Thyroid gland (tissue), 4 donors: ENCODE measurements at places on chromosomes 2 and 18. TPM values are rescaled to one million over a fixed set of nuclear protein-coding genes. Genes with fewer than 3 reads are reported as not detected.

GRCh38 chr2:164593541-164593940, 27.7 kb downstream of the GRB14 start:
- no peak overlapping the region for H3K4me3 ChIP-seq
- H3K27ac ChIP-seq = no peak overlapping the region
- H3K27me3 ChIP-seq = no peaks in the 10 kb centered on the region
- no peaks in the 10 kb centered on the region for H3K36me3 ChIP-seq
- DNase-seq = no peak

DNA sequence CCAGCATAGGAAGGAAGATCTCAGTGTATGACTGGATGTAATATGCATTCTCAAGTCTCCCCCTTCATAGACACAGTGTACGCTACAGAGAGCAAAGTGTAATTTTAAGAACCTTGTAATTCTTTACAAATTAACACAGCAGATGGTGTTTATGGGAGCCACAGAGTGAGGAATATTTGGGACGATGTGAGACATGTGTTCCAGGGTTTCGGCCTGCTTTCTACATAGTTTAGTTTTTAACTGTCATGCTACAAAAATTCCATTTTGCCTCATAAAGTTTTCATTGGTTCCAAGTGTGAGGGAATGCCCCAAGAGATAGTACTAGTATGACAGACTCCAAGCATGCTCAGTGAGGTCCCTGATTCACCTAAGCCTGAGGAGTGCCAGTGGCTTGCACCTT, 76.2 kb upstream of the LRRTM1 start:
- no peak overlapping the region for H3K27ac ChIP-seq
- H3K4me3 ChIP-seq = no peak overlapping the region
- H3K27me3 ChIP-seq = no peaks in the 10 kb centered on the region
- H3K4me1 ChIP-seq = no peaks in the 10 kb centered on the region
- no peak for DNase-seq
- H3K36me3 ChIP-seq = no peaks in the 10 kb centered on the region

DNA sequence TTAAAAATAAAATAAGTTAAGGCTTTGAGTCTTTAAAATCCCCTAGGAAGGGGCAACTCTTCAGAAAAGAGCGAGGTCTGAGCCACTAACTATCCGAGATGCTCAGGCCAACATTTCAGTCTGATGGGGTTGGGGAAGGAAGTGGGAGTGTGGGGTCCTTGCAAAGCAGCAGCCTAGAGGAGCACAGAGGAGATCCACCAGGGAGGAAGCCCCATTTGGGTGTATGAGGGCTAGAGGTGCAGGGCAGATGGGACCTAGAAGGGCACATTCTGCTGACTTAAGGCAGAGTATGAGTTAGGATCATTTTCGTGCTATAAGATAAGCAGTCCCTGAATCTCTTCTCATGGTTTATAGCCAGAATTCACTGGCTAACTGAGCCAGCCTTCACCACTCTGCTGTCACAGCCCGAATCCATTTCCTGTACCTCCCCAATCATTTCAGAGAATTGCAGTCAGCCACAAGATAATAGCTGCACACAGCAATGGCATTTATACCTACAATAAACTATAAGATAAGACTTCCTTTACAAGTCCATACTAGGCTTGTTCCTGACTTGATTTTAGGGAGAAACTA, 37.0 kb downstream of the MRPL30 start:
- no peaks in the 10 kb centered on the region for H3K36me3 ChIP-seq
- H3K4me3 ChIP-seq = no peak overlapping the region
- no peaks in the 10 kb centered on the region for H3K4me1 ChIP-seq
- H3K27me3 ChIP-seq = no peaks in the 10 kb centered on the region
- H3K27ac ChIP-seq = no peak overlapping the region
- no peak for DNase-seq

GRCh38 chr2:64537991-64538390, 13.9 kb downstream of the AFTPH start:
- no peaks in the 10 kb centered on the region for H3K36me3 ChIP-seq
- H3K27me3 ChIP-seq = no peaks in the 10 kb centered on the region
- no peak overlapping the region for H3K27ac ChIP-seq

DNA sequence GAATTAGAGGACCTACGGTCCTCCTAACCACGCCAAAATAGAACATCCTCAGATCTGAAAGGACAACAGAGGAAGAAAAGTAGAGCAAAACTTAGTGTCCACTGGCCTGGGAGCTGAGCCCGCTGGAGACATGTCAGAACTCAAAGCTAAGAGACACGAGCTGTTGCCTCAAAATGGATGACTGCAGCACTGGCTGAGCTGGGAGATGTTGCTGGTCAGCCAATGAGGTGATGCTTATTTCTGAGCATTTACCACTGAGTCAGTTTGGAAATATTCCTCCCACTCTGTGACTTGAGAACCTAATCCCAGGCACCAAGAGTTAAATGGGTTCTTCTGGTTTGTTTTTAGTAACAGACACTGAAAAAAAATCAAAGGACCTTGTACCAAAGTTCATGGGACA, 32.6 kb downstream of the FBXO15 start:
- no peak overlapping the region for H3K27ac ChIP-seq
- no peak overlapping the region for H3K4me3 ChIP-seq
- no peaks in the 10 kb centered on the region for H3K27me3 ChIP-seq
- DNase-seq = no peak

- no peak overlapping the region for H3K4me3 ChIP-seq
- H3K36me3 ChIP-seq = no peaks in the 10 kb centered on the region
- no peak for DNase-seq
- no peaks in the 10 kb centered on the region for H3K27me3 ChIP-seq
Measured at GRCh38 chr2:55093381-55093780, 43.1 kb upstream of the RTN4 start.

- H3K4me1 ChIP-seq = peaks cover 25% of the 10 kb centered on the region
- peak overlapping the region; percentile 39 for H3K27ac ChIP-seq
- H3K36me3 ChIP-seq = no peaks in the 10 kb centered on the region
- H3K4me3 ChIP-seq = no peak overlapping the region
- no peak for DNase-seq
- no peaks in the 10 kb centered on the region for H3K27me3 ChIP-seq
Measured at GRCh38 chr18:80168346-80168745, 59.3 kb downstream of the ADNP2 start.

DNA sequence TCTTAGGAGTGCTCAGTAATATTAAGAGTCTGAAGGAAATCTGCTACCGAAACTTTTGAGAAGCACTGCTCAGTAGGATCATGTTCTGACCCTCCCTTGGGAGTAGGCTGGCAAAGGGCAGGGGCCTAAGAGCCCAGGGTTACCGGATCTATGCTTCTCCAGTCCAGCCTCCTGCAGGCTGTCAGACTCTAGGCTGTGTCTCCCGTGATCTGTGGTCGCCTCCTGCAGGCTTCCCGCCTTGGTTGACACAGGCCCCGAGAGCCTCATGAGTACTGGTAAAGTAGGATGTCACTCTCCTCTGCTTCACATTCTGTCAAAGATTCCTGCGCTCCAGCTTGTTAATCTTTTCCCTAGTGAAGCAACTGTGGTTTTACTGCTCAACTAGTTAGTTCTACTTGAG, 647.8 kb upstream of the RAB6C start:
- no peak overlapping the region for H3K27ac ChIP-seq
- no peak overlapping the region for H3K4me3 ChIP-seq
- H3K4me1 ChIP-seq = no peaks in the 10 kb centered on the region
- H3K36me3 ChIP-seq = no peaks in the 10 kb centered on the region
- DNase-seq = no peak
- no peaks in the 10 kb centered on the region for H3K27me3 ChIP-seq

GRCh38 chr2:175030380-175031271, 25.4 kb upstream of the CHN1 start:
- H3K4me1 ChIP-seq = peaks cover 5% of the 10 kb centered on the region
- H3K27me3 ChIP-seq = no peaks in the 10 kb centered on the region
- H3K36me3 ChIP-seq = no peaks in the 10 kb centered on the region
- peak; percentile 20 for DNase-seq

DNA sequence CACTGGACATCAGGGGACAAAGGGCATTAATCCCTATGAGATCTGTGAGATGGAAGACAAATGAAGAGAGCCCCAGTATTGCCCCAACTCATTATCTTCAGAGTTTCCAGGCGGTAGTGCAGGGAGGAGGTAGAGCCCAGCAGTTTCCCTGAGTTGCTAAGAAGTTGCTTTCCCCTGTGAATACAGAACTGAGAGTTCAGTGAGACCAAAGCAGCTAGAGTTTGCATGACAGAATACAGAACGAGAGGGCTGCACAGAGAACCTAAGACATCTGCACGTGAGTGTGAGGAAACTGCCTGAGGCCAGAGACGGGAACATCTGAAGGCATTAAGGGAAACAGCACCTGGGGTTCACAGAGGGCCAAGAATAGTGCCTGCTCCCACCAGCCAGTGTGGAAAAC, 18.1 kb upstream of the PGAP1 start:
- H3K36me3 ChIP-seq = no peaks in the 10 kb centered on the region
- no peak overlapping the region for H3K4me3 ChIP-seq
- H3K4me1 ChIP-seq = no peaks in the 10 kb centered on the region

DNA sequence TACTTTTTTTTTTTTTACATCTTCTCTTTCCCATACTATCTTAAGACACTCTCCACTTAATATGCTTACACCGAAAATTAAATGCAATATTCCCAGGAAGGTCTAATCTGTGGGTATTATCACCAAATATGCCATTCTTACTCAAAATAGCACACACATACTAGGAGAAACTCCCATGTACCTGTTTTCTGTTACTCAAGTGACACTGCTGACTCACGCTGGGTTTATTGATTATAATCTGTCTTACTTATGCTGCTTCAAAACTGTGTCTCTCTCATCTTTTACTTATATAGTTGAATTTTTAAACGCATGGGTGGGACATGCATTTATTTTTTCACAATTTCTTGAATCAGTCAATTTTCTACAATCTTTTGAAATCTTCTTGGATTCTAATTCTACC, 29.9 kb downstream of the MRPL19 start:
- no peak for DNase-seq
- no peaks in the 10 kb centered on the region for H3K27me3 ChIP-seq
- H3K4me3 ChIP-seq = no peak overlapping the region
- H3K27ac ChIP-seq = no peak overlapping the region
- H3K4me1 ChIP-seq = peaks cover 7% of the 10 kb centered on the region

DNA sequence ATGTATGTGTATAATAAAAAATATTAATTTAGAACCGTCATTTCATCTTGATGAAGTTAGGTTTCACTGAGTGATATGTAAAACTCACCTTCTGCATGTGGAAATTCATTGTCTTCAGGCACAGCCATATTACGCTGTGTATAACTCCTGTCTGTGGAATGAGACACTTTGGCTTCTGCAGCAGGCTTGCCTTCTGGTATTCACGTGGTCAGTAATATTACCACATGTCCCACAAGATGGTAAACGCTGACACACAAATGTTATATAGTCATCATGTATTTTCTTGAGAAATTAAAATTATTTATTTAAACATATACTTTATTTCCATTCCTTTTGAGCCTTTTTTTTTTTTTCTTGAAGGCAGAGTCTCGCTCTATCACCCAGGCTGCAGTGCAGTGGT, 25.1 kb upstream of the AAK1 start:
- no peak for DNase-seq
- no peaks in the 10 kb centered on the region for H3K36me3 ChIP-seq
- peak overlapping the region; percentile 37 for H3K27ac ChIP-seq
- no peak overlapping the region for H3K4me3 ChIP-seq
- peaks cover 3% of the 10 kb centered on the region for H3K4me1 ChIP-seq

The APCDD1 gene
- total RNA-seq = 11.4 TPM

The DPY30 gene
- 87.2 TPM for total RNA-seq

The FBXO36 gene
- total RNA-seq = 13.7 TPM

The PRKAG3 gene
- total RNA-seq = not detected

The CRYGC gene
- not detected for total RNA-seq

The NEU2 gene
- not detected for total RNA-seq

The GDF7 gene
- total RNA-seq = under 0.01 TPM
